ENCODE measurements at places on chromosomes 5 and 9. TPM values are rescaled to one million over a fixed set of nuclear protein-coding genes. Genes with fewer than 3 reads are reported as not detected.

GRCh38 chr5:100827481-100827889, 75.6 kb downstream of the ST8SIA4 start:
- DNase-seq, result no peak

The CATSPER3 gene
- total RNA-seq, result 0.49 TPM

- no peak for DNase-seq
These were observed 135.7 kb downstream of the TLR4 start for GRCh38 chr9:117839862-117840261.

- DNase-seq, result no peak
These were observed 139.2 kb upstream of the SLC30A5 start for GRCh38 chr5:68954618-68954910.

DNA sequence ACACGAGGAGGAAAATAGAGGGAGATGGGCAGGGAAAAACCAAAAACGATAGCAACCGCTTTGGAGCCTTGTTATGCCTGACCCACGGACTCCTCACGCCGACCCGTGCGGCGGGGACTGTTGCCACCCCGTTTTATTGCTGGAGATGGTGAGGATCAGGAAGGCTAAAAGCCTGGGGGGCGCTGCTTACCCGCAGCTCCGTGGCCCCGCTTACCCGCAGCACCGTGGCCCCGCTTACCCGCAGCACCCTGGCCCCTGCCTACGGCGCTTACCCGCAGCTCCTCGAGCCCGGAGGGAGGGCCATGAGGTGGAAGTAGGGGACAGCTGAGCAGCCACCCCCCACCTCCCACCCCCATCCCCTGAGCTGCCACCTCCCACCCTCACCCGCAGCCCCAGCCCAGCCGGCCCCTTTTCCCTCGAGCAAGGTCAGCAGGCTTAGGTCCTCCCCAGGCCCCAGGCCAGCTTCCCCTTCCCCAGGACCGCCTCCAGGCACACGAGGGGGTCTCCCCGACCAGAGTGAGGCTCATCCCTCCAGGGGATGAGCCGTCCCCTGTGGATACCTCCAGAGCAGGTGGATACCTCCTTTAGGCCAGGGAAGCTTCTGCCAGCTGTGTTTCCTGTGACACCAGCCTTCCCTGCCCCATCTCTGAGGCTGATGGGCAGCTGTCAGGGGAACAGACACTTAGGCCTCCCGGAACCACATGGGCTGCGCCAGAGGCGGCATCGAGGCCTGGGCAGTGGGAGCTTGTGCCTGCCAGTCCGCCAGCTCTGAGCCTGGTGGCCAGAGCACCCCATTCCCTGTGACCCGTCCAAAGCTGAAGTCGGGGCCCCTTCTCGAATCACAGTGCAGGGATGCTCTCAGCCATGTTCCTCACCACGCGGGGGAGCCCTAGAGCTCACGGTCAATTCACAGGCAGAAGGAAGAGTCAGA, 92.3 kb downstream of the LMX1B start:
- DNase-seq, result peak; percentile 64

The GLRA1 gene
- total RNA-seq, result not detected

GRCh38 chr5:107092695-107093094, 578.0 kb downstream of the EFNA5 start:
- no peak for DNase-seq

The HCN1 gene
- 0.14 TPM for total RNA-seq

GRCh38 chr5:139019880-139020279, 144.7 kb upstream of the LRRTM2 start:
- no peak for DNase-seq

DNA sequence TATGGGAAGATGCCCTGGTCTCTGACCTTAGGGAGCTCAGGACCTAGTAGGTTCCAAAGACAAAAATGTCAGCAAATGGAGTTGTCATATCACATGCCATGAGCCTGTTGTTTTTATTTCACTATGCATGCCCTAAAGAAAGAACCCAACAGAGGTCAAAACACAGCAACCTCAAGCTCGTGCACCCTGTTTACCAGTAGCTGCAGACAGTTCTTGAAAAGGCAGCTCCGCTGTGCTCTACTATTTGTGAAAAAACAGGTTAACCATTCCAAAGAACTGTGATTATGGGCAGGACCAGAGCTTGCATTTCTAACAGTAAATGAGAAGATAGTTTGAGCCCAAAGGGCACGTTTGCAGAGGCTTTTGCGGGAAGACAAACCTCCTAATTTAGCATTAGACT, 22.8 kb downstream of the ITK start:
- DNase-seq, result no peak

DNA sequence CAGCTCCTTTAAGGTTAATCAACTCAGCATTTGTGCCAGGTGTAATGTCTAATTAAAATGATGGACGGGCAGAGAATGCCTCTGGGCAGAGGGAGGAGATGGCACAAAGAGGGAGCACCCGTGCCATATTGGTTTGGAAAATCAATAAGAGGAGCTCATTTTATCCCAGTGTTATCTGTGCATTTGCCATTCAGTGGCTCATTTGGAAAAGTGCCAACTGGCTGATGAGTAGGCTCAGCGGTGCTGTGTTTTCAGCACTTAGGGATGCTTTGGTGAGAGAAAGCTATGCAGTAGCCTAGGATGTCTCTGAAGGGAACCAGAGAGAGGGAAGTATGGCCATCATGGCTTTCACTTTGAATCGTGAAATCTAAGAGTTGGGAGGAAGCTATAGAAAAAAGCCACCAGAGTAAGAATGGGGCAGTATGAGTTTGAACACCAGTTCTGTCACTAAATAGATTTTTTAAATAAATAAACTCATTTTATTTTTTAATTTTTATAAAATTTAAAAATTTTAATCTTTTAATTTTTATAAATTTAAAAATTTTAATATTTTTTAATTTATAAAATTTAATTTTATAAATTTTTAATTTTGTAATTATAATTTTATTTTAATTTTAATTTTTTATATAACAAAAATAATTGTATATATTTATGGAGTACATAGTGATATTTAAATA, 472.8 kb downstream of the BRINP1 start:
- DNase-seq, result no peak

The FAM78A gene
- 47.3 TPM for total RNA-seq

The ABCA1 gene
- 10.8 TPM for total RNA-seq

DNA sequence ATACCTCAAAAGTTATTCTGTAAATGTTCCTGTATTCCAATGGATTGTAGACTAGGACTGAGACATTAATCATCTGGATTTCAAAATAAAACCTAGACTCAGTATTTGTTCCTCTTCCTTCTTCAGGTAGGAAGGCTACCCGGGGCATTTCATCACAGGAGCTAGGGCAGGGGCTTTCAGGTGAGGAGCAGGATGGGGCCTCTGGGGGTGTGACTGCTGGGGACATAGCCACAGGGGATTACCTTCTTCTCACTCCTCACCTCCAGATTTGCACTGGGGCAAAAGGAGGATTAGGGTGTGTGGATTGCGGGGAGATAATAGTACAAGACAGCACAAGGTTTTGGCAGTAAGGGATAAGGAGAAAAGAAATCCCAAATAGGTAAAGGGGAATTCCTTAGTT, 37.9 kb upstream of the SRP19 start:
- no peak for DNase-seq

- no peak for DNase-seq
These were observed 220.0 kb downstream of the CACNA1B start for GRCh38 chr9:138097501-138097991.

DNA sequence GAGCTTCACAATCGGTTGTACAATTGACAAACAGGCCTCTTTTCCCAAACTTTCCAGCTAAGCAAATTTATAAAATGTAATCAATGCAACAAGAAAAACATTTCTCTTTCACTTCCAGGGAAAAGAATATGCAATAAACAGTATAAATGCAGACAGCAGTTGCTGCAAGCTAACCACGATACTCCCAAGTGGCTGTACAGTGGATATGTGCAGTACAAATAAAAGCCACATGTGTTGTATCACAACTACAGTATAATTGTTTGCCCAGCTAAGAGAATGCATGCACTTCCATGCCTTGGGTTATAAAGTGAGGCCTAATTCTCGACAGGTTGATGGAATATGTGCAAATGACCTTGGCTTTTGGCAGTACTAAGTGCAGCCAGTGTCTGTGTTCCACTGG, 16.7 kb upstream of the PDCL start:
- no peak for DNase-seq

The CDC23 gene
- total RNA-seq, result 20.2 TPM

The SHLD3 gene
- total RNA-seq, result 2.4 TPM

- DNase-seq, result no peak
These were observed 73.5 kb upstream of the COL5A1 start for GRCh38 chr9:134568116-134568515.

DNA sequence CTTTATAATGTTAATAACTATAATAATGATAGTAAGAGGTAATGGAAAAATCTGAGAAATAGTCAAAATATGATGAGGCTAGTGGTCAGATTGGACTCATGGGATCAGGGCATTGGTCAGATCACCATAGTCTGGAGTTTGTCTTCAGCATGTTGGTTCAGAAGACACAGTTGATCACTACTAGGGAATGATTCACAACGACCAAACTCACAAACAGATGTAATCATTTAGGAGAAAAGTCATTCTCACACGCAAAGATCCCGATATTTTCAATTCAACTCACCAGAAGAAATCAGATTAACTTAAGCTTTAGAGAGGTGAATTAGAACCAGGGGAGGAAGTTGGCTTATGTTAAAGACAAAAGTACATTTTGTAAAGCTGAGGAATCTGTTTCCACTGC, 131.8 kb downstream of the LURAP1L start:
- no peak for DNase-seq

The GPR151 gene
- not detected for total RNA-seq

The DBH gene
- not detected for total RNA-seq

DNA sequence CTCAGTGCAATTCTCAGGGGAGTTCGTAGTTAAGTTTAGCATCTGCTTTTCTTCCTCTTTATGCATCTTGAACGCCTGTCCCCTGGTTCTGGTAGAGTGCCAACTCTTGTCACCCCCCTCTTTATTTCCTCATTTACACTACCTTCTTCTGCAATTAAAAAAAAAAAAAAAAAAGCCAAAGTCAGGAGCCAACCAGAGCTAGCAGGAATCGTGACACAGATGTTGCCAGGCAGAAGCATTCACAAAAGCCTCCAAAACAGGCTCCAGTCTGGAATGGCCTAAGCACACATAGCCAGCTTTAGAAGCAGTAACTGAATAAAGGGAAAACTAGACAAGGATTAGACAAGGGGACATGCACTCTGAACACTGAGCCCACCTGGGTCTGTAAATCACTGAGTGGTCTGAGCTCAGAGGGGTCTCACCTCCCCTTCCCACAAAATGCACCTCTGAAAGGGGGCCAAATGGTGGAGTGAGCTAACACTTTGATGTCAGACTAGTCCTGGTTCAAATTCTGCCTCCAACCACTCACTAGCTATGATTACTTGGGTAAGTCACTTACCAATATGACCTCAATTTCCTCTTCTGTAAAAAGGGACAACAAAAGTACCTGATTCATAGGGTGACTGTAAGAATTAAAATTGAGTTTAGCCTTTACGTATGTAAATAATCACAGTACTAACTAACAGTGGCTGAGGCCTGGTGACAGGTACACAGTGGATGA, 2.0 kb downstream of the CD74 start:
- DNase-seq, result peak; percentile 52

DNA sequence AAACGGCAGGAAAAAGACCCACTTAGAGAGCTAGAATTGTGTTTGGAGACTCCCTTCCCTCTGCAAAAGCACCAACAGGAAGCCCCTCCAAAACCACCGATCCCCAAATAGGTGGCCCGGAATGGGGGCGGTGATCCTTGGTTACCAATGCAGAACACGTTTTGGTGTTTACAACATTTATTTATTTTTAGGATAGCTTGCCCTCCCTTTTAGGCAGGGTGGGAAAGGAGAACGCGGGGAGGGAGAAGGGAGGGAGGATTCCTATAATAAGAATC, 579 bp upstream of the NTRK2 start:
- DNase-seq, result no peak

The PCDHB11 gene
- 0.77 TPM for total RNA-seq

- DNase-seq, result no peak
These were observed 2233.8 kb upstream of the C9orf72 start for GRCh38 chr9:29806937-29807618.

The AGXT2 gene
- total RNA-seq, result not detected

The PCDHA6 gene
- not detected for total RNA-seq

The NKD2 gene
- total RNA-seq, result 3.7 TPM

DNA sequence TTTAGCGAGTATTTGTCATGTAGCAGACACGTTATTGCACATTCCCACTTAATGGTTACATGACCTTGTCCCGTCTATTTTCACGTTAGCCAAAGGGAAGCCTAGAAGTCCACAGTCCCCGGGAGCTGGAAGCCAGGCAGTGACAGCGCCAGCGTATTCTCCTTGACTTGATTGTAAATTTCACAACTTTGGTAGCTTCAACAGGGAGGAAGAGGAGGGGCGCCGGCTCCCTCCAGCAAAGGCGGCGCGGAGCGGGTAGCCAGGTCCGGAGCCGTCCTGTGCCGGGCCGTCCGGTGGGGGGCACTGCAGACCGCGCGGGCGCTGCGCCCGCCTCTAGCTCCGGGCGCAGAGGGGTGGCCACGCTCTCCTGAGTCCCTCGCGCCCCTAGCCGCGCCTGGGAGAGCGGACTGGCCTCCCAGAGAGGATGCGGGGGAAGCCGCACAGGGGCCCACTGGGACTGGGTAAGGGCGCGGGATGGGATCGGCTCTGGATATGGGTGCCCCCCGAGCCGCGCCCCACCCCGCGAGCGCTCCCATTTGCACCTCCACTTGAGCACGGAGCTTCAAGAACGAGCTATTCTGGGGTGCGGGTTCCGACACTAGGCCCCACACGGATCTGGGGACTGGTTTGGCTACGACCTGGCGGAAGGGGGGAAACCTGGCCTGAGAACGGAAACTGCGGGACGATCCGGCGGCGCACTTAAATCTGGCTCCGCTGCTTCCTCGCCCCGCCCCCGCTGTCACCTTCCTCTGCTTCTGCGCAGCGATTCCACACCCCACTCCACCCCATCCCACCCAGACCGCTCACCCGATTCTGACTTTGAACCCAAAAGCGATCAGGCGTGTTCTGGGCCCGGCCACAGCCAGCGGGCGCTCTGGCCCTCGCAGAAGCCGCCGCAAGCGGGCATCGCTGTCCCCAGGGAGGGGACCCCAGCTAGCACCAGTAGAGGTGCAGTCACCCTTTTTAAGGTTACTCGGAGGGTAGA, 23.8 kb downstream of the KLF4 start:
- peak; percentile 74 for DNase-seq

The GRIN3A gene
- 0.49 TPM for total RNA-seq
